Activated CD8-positive, alpha-beta T cell treated with anti-CD3 and anti-CD28 coated beads, Interleukin-2, amount 10 ng/mL, durations not matched to agents 7 days and 5 days (primary cell): ENCODE measurements at places on chromosomes 16 and 17.

- peak; percentile 72 for DNase-seq
Measured at GRCh38 chr16:88685156-88686061, 898 bp downstream of the SNAI3 start.

GRCh38 chr17:29664743-29665480 lies 42.2 kb upstream of the CORO6 start:
- no peak for DNase-seq

GRCh38 chr17:7930841-7931631 lies 710 bp downstream of the TRAPPC1 start:
- no peak for DNase-seq

DNA sequence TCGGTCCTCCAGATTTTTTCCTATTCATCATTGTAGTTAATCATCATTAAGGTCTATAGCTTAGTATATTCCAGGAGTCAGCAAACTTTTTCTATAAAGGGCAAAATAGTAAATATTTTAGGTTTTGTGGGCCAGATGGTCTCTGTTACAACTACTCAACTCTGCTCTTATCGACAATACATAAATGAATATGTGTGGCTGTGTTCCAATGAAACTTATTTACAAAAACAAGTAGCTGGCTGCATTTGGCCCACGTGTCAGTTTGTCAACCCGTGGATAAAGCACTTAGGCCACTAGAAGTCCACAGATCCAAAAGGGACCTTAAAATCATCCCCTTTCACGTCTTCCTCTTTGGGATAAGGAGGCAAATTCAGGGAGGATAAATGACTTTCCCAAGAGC lies 5.4 kb upstream of the HNF1B start:
- DNase-seq, result no peak

GRCh38 chr16:3979518-3979917 lies 99.0 kb upstream of the CREBBP start:
- no peak for DNase-seq

GRCh38 chr17:33435721-33436301 lies 142.7 kb upstream of the ASIC2 start:
- no peak for DNase-seq

DNA sequence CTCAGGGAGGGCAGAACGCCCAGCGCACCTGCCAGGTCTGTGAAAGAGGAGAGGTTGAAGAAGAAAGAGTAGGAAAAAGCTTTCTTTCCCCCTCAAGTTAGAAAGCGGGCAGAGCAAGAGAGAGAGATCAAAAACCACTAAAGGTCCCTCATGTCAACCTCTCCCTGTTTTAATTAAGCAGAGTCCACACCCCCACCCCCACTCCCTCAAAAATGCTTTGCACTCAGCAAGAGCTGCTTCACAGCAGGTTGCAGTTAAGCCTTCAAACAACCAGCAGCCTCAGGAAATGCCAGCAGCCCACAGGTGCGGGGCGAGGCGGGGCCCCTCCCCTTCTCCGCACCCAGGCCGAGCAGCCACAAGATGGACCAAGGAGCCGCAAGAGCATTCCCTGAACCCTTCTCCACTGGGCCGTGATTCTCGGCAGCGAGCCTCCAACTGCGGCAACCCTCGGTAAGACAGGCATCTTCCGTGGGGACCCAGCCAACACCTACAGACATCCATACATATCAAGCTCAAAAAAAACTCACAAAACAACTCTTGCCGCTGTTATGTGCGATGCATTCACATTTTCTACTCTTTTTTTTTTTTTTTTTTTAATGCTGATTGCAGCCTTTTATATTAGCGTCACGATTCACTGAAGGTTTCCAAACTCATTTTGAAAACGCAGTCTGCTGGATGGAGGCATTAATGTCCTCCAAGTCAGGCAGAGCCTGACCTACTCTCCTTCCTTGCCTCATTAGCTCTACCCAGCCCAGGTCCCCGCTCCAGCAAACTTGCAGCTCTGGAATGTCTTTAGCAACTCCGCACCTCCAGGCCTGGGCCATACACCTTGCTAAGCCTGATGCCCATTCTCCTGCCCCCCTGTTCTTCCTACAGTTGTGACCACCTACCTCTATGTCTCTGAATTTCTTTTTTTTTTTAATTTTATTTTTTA lies 66.1 kb downstream of the AXIN2 start:
- peak; percentile 23 for DNase-seq

DNA sequence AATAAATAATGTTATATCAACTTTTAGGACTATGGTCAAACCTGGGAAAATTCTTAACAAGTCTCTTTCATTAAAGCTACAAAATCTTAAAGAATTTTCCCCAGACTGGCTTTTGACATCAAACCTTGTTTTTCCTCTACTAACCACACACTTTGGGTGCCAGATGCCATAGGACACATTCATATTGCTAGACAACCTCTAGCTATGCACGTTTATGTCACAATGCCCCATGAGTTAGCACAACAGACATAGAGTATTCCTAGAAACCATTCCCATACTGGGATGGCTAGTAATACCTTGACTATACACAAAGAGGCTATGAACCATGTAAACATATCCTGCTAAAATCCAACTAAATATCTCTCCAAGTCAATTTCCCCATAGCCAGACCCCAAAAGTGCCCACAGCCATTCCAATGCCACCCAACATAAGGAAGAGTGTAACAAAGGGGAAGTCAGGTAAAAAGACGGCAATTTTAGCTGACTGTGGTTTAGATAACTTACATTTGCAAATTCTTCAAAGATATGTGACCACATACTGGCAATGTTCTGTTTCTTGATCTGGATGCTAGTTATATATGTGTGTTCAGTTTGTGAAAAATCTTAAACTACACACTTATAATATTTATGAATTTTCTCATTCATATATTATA lies 23.4 kb downstream of the SMURF2 start:
- no peak for DNase-seq

DNA sequence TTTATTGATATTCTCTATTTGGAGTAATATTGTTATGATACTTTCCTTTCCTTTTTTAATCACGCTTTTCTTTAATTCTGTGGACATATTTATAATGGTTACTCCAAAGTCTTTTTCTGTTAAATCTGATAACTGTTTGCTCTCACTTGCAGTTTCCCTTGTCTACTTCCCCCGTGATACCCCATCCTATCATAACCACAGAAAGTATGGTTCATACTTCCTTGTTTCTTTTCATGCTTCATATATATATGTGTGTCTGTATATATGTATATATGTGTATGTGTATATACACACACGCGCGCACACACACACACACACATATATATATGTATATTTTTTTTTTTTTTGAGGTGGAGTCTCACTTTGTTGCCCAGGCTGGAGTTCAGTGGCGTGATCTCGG lies 23.5 kb downstream of the SPECC1 start:
- no peak for DNase-seq

GRCh38 chr16:53626811-53627210 lies 76.8 kb downstream of the RPGRIP1L start:
- DNase-seq, result no peak

- no peak for DNase-seq
Measured at GRCh38 chr17:82878527-82878926, 38.7 kb upstream of the ZNF750 start.

GRCh38 chr17:413706-414380 lies 61.2 kb upstream of the RPH3AL start:
- DNase-seq, result no peak

DNA sequence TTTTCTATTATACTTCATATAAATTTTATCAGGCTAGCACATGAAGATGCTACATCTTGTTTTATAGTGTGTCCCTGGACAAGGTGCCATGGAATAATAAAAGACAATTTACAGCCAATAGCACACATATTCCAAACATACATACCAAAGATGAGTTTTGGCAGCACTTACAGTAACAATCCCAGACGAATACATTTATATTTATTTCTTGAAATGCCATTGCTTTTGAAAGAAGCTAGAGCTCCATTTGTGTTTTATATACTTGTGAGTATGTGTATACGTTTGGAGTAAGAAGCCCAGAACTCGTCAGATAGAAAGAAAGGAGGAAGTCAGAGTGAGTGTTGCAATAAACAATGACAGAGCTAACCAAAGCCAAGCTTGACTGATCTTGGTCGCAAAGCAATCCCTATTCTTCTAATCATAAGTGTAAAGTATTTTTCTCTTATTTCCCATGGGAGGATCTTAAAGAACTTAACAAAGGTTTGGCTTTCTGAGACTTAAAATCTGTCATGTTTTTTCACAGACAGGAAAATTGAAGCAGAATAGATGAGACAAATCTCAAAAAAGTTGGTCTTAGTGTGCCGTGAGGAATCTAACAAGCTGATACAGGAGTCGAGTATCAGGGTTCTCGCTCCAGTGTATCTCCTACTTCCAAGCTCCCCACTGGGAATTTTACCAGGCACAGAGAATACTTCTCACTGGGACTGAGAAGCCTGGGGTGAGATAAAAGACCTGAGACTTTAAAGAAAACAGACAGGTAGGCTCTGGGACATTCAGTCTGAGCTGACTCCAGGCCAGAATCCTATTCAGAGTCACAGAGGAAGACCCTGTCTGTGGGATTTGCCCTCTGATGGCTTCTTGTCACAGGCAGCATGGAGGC lies 175.4 kb downstream of the AATF start:
- DNase-seq, result no peak

DNA sequence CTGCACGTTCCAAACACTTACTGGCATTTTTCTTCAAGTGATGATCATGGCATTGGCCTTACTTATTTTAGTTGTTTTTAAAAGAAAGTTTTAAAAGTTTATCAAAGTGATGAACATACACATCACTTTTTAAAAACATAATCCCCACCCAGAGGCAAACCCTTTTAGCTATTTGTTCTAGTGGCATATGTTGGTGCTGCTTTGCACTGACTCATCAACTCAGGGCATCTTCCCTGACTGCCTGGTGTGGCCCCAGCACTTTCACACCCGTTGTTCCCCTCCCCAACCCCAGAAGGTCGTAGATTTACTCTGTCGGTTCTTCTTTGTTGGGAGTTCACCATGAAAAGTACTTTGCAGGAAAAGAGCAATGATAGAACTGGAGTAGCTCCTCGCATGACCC lies 161.3 kb downstream of the RPTOR start:
- DNase-seq, result no peak

DNA sequence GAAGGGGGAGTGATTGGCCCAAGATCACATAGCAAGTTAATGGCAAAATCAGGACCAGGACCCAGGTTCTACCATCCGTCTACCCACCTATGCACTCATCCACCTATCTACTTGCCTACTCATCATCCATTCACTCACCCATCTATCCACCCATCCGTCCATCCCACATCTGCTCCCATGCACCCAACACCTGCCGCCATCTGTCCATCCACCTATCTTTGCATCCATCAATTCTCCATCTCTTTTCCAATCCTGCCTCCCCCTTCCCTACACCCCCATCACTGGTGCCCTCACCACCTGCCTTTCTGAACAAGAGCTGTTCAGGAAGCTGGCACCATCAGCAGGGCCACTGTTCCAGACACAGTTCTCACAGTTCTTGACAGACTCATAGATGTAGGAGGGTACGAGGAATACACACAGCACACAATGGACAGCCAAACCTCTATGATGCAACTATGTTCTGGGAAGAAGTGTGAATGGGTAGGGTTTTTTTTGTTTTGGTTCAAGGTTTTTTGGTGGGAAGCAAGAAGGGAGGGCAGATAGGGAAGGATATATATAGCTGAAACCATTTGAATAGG lies 4.5 kb downstream of the SAMD14 start:
- DNase-seq, result no peak

DNA sequence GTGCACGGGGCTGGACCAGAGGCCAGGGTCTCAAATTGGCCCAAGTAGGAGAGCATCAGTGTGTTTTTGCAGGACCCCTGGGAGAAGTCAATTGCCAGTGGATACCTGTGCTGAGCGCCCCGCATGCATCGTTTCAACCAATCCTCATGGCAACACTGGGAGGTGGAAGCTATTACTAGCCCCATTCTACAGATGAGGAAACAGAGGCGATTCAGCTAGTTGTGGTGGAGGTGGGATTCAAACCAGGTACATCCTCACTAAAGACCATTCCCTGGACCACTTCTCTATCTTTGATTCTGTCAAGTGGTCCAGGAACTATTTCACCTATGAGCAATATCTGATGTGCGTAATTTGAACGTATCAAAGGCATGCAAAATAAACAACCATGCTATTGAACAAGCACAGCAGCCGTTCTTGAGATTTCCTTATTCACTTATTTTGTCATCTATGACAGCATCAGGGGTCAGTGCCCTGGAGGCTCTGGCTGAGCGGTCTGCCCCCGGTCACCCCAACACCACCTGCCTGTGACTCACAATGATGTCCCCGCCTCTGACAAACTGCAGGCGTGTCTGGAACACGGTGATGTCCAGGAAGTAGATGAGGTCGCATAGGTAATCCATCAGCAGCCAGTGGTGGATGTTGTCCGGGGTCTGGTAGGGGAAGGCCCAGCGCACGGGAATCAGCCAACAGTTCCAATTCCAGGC lies 54.0 kb downstream of the CNGB1 start:
- DNase-seq, result no peak

- no peak for DNase-seq
Measured at GRCh38 chr17:55605705-55606487, 94.6 kb upstream of the SMIM36 start.

DNA sequence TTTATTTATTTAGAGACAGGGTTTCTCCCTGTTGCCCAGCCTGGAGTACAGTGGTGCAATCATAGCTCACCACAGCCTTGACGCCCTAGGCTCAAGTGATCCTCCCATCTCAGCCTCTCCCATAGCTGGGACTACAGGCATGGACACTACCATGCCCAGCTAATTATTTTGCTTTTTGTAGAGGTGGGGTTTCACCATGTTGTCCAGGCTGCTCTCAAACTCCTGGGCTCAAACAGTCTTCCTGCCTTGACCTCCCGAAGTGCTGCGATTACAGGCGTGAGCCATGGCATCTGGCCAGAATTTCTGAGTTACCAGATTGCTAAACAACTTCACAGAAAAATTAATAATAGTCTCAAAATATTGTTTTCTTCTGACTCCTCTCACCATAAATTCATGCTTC lies 21.7 kb downstream of the MOSMO start:
- no peak for DNase-seq

- no peak for DNase-seq
Measured at GRCh38 chr17:47676199-47676472, 17.8 kb upstream of the TBKBP1 start.

- no peak for DNase-seq
Measured at GRCh38 chr17:80010283-80010858, 25.3 kb downstream of the TBC1D16 start.

DNA sequence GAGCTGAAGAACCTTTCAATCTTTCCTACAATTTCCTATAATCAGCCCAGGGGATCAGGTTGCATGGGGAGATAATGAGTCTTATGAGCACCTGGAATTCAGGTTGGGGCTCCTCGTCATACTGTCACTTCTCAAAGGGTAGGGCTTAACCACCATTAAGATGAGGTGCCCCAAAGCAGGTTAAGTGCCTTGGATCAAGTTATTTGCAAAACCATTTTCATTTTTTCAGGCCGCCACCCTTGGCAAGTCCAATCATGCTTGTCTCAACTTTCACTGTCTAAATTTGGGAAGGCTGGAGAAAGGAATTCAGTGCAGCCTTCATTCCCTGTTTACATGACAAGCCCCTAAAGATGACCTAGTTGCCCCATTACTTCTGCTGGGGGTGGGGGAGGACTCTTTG lies 44.9 kb upstream of the TANGO6 start:
- no peak for DNase-seq

GRCh38 chr16:9159839-9160550 lies 68.6 kb downstream of the HAPSTR1 start:
- DNase-seq, result peak; percentile 47
